ENCODE measurements at places on chromosomes 2 and 18. TPM values are rescaled to one million over a fixed set of nuclear protein-coding genes. Genes with fewer than 3 reads are reported as not detected.
A peak's percentile ranks its signal among the peaks of the same experiment; 100 is the strongest.

DNA sequence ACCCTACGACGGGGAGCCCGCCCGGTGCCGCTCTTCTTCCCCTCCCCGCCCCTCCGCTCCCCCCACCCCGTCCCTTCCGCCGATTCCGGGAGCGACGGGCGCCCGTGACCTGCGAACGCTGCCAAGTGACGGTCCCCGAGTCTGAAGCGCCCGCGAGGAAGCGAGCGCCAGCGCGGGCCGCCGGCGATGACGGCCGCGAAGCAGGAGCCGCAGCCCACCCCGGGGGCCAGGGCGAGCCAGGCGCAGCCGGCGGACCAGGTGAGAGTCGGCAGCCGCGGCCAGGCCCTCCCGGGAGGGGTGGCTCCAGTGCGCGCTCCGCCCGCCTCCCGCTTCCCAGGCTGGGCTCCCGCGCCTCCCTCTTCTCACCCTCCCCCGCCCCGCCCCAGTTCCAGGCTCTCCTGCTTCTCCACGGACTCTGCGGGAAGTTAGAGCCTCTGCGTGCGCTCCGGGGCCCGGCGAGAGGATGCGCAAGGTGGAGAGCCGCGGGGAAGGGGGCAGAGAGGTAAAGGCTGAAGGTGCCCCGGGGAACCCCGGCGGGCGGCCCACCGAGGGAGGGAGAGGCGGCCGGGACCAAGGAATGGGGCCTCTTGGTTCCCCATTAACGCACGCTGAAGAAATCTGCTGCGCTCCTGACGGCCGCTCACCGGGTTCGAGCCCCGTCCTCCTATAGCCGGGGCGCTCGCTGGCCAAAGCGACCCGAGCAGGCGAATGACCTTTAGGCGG lies 719.5 kb downstream of the DPP10 start:
- no peak overlapping the region for H3K27ac ChIP-seq
- DNase-seq, result no peak
- peak overlapping the region; percentile 20 for H3K4me3 ChIP-seq
- no peaks in the 10 kb centered on the region for H3K36me3 ChIP-seq
- H3K4me1 ChIP-seq, result peaks cover 23% of the 10 kb centered on the region
- H3K27me3 ChIP-seq, result no peaks in the 10 kb centered on the region

Gene CELF4
- not detected for total RNA-seq

Gene GAREM1
- total RNA-seq, result 18.2 TPM

DNA sequence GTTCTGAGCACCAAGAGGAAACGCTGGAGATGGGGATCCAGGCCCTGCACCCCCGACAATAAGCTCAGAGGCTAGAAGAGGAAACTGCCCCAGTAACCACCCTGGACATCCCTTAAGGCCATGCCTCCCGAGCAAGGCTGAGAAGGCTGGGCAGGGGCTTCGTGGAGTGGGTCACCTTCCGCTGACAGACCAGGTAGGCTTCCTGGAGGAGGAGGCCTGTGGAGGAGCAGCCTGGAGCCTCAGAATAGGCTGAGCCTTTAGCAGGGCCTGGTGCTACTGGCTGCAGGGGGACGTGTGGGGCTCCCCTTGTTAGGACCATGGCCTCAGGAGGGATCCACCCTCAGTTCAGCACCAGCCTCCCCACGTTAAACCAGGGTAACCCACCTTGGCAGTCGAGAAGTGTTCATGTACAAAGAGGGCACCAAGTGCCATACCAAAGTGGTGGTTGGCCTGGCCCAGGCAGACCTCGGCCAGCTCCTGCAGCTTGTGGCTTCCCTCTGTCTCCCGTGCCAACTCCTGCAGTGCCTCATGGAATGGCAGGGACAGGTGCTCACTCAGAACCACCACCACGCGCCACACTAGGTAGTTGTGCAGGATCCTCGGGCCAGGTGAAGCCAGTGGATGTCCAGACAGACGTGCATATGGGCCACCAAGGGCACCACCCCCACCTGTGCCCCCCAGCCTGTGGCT lies 28.5 kb upstream of the ALPP start:
- H3K4me1 ChIP-seq, result peaks cover 6% of the 10 kb centered on the region
- H3K4me3 ChIP-seq, result no peak overlapping the region
- no peaks in the 10 kb centered on the region for H3K36me3 ChIP-seq

DNA sequence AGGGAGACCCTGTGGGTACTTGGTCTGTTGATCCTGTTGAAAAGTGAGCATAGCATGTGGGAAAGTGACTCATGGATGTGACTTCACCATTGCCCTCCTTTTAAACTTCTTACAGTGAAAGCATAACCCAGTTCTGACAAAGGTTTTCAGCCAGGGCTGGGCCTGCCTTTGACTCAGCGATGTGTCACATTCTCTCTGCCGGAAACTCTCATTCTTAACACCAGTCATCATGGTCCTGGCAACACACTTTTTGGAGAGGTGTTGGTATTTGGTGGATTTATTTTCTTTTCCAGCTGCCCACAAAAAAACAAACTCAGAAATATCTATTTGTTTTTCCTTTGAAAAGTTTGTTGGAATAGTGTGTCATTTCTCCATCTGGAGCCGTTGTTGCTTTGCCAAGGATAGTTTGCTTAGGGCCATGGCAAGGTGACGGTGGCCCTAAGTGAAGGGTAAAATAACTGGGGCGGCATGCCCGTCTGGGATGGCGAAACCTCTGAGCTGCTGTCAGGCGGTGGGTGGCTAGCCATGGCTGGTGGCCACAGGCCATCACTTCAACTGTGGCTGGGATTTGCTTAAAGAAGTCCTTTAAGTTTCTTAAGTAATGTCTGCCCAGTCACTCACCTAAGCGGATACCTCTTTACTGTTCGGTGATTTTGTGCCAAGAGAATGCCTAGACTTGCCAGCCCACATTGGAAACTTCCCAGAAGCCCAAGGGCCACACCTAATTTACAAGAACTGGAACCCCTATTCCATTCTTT lies 123.3 kb downstream of the LTBP1 start:
- DNase-seq, result no peak
- H3K27ac ChIP-seq, result peak overlapping the region; percentile 90
- no peaks in the 10 kb centered on the region for H3K36me3 ChIP-seq
- H3K4me3 ChIP-seq, result no peak overlapping the region
